ENCODE measurements at places on chromosomes 6 and 20.

GRCh38 chr20:44151621-44152416, 35.2 kb downstream of the JPH2 start:
- DNase-seq, result no peak

- no peak for DNase-seq
Measured at GRCh38 chr6:16849988-16850680, 88.9 kb upstream of the ATXN1 start.

- no peak for DNase-seq
Measured at GRCh38 chr6:87289571-87289970, 32.8 kb upstream of the SMIM8 start.

- no peak for DNase-seq
Measured at GRCh38 chr6:7636151-7636550, 46.2 kb downstream of the SNRNP48 start.

All from T-helper 9 cell (primary cell).